ENCODE measurements at places on chromosomes 11 and 22.

DNA sequence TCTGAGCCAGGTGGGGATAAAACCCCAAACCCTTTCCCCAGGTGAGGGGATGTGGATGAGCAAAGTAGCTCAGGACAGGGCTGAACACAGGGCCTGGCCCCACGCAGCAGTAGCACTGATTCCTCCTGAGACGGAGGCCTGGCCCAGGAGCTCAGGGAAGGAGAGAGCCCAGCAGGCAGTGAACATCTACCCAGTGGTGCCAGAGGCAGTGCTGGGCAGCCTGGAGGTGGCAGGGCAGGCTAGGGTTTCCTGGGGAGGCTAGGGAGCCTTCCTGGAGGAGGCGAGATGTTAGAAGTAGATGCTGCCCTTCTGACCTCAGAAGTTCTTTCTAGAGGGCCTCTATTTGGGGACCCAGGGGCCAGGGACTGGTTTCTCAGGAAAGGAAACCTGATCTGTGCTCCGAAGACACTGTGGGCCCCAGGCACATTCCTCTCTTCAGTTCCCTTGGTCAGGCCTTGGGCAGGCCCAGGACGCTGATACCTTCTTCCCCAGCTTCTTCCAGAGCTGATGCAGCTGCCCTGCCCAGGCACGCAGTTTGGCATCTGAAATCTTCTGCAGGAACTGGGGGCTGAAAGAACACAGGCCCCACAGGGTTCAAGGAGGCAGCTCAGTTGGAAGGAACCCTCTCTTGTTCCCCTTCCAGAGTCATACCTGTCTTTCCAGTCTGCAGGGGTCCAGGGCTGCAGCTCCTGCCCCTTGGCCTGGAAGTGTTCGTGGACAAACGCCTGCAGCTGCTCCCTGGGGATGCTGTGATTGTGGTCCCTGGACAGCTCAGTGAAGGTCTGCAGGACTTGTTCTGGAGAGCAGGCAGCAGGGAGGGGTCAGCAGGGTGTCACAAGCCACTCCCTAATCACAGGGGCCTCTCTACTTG, 16.8 kb downstream of the TREH start:
- DNase-seq: no peak

DNA sequence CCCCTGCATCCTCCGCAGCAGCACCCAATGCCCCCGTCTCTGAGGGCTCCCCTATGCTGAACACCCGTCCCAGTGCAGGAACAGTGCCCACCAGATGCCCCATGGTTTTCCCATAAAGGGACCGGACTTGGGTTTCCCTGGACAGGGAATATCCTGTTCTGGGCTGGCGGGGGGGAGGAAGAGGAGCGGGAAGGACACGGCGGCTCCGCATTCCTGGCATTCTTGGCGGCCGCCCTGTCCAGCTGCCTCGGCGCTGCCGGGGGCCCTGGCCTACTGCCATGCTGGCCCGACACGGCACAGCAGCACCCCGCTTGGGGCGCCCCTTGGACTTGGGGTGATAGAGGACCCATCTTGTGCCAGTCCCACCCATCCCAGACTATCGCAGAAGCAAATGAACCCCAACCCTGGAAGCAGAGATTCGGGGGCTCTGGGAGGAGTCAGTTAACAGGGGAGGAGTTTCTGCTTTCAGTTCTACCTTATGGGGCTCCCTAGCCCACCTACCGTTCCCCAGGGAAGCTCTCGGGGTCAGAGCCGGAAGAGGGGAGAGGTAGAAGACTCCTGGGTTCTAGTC, 23.7 kb upstream of the CBX7 start:
- no peak for DNase-seq

- no peak for DNase-seq
Observed at GRCh38 chr22:22125579-22126468, 118.8 kb upstream of the VPREB1 start.

- no peak for DNase-seq
Observed at GRCh38 chr22:32999039-32999815, 59.0 kb downstream of the SYN3 start.

GRCh38 chr11:5910540-5910939, 17.5 kb downstream of the OR52E5 start:
- DNase-seq: no peak

DNA sequence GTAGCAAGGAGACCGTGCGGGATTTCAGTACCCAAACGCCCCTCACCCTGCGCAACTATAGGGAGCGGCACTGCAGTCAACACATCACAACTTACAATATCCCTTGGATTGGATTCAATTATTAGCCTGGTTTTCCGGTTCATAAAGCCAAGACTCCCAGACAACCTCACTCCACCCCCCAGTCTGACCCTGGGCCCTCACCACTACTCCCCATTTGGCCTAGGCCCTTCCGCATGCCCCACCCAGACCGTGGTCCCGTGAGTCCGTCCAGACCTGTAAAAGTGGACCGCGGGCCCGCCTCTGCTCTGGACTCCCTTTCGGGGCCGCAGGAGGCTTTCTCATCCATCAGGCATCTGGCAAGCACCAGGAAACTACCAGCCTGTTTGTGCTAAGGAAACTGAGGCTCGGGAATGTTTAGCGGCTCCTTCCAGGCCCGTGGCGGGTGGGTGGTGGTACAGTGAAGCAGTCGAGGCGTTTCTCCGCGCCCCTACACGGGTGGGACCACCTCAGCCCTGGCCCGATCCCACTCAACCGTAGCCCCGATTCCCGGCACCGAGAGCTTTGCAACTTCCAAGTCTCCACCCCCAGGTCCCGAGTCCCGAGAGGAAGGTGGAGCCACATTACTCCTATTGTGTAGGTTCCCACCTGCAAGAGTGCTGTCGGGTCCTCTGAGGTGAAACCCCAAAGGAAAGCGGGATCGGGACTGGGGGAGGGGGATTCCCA, 679 bp upstream of the DPP3 start:
- DNase-seq: no peak

DNA sequence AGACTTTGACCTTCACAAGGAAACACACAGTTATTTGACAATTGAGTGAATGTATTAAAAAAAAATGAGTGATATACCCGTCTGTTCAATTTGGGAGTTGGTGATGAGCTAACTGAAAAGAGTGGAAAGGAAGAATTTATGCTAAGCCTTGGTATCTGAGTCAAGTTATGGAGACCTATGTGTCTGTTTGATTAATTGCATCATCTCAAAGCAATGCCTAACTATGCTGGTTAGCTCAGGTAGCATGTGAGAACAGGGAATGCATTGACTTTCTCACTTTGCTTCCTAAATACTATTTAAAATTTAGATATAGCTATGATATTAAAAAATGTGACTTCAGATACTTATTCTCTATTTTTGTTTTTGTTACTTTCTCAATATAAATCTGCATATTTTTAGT, 110.5 kb downstream of the DDX10 start:
- no peak for DNase-seq

All from GM19239 (cell line).